ENCODE measurements at places on chromosomes 11 and 22.
A peak's percentile ranks its signal among the peaks of the same experiment; 100 is the strongest.

DNA sequence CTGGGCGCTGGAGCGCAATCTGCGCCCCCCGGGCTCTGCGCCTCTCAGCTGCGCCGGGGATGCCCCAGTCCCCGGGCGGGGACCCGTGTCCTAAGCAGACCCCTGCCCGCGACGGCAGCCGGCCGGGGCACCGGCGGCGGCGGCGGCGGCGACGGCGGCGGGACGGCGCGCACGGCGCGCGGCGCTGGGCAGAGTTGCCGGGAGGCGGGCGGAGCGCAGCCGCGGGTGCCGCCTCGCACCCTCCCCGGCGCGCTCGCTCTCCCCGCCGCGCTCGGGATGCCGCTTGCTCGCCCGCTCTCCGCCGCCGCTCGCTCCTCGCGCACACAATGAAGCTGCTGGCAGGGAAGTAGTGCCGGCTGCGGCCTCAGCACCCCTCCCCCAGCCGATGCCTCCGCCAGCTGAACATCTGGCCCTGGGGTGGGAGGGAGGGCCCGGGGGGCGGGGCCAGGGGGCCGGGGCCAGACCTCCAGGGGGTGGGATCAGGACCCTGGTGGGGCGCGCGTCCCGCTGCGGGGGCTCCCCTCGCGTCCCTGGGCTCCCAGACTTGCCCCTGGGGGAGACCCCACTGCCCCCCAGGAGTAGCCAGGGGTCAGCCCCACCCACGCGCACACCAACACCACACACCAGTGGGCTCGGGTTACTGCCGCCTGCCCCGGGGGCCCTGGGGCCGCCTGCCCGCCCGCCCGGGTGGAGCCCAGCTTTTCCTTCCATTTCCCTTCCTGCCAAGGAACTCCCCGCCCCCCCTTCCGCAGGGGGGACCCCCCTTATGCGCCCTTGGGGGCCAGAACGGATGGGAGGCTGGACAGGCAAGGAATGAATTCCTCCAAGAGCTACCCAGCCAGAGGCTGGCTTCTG is at the start of gene RCOR2:
Gene RCOR2 (minus strand): TSS at position 328 of the 855 bp plus-strand sequence. CDS start 708 bp downstream, outside the sequence.
- peak; percentile 45 for DNase-seq

DNA sequence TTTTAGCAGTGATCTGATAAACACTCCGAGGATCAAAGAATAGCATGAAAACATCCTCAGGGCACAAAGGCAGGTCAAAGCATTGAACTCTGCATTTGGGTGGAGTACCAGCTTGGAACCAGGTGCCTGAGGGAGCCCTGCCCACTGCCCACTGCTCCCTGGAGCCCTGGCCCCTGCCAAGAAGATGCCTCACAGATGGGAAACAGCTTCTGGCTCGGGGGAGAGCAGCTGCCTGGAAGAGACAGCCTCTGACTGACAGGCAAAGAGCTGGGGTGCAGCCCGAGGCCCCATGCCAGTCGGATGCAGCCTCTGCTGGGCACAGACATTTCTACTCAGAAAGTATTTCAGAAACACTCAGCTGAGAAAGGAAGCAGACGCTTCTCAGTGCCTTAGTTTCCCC is 13.2 kb downstream of the LMO1 start:
- no peak for DNase-seq

GRCh38 chr11:35065566-35065965 is 73.4 kb upstream of the CD44 start:
- no peak for DNase-seq

DNA sequence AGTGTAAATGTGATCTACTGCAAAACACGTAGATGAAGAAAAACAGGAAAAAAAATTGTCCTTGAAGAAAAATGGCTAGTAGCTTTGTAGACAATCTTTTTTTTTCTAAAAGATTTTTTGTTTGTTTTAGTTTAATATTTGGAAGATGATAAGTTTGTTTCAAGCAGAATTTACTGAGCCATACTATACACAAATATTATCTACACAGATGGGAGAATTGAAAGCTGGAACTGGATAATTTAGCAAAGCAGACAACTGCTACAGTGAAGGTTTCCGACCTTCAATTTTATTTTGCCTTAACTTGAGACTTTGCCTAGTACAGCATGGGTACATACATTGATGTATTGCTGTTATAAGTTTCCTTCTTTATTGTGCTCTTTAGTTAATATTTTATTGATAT is 313.0 kb upstream of the PDGFD start:
- DNase-seq: no peak

DNA sequence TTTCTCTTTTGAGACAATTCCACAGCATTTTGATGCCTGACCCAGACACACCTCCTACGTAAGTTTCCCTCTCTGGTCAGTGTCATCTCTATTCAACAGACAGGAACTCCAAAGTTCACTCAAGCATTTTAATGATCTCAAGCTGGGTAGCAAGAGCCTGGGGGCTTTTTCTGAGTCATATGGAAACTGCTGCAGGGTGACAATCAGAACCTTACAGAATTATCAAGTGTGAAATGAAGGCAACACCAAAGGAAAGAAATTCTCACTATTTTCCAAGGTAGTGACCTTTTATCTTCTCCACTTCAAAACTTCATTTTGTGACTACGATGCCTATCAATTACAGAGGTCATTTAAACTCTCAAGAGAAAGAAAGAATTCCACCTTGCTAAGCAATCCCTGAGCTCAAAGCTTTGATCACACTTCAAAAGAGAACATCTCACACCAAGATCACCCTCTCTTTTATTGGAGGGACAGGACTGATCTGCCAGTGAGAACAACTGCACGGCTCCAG is 229.0 kb upstream of the ZC3H12C start:
- no peak for DNase-seq

GRCh38 chr11:18615628-18616392 is 16.2 kb downstream of the MISFA start:
- DNase-seq: no peak

Measured in brain microvascular endothelial cell (primary cell).